ENCODE measurements at places on chromosomes 13 and 19. TPM values are rescaled to one million over a fixed set of nuclear protein-coding genes. Genes with fewer than 3 reads are reported as not detected.

ODAD3 gene
- not detected for total RNA-seq

FGF22 gene
- 1.3 TPM for total RNA-seq

CD177 gene
- 0.93 TPM for total RNA-seq

CEACAM1 gene
- 1.2 TPM for total RNA-seq

FFAR2 gene
- total RNA-seq: not detected

LHB gene
- not detected for total RNA-seq

AMER2 gene
- total RNA-seq: not detected

ZNF493 gene
- total RNA-seq: 24.5 TPM

C13orf46 gene
- total RNA-seq: 5.9 TPM

GARIN5A gene
- total RNA-seq: 1.7 TPM

DMWD gene
- total RNA-seq: 41.5 TPM

CLDND2 gene
- total RNA-seq: not detected

ANKRD10 gene
- total RNA-seq: 112 TPM

SIGLEC5 gene
- total RNA-seq: not detected

ZNF547 gene
- total RNA-seq: 1.0 TPM

SLC25A42 gene
- 8.8 TPM for total RNA-seq

MTIF3 gene
- total RNA-seq: 61.8 TPM

ZNF429 gene
- 20.2 TPM for total RNA-seq

NAPA gene
- total RNA-seq: 98.4 TPM

ZFP28 gene
- total RNA-seq: 16.9 TPM

RUVBL2 gene
- total RNA-seq: 81.2 TPM

PSMD8 gene
- 208 TPM for total RNA-seq

CATSPERD gene
- total RNA-seq: not detected

STOML3 gene
- total RNA-seq: not detected

DZIP1 gene
- total RNA-seq: 22.1 TPM

ZNF440 gene
- total RNA-seq: 4.8 TPM

CGB7 gene
- not detected for total RNA-seq

NANOS3 gene
- total RNA-seq: not detected

LILRB3 gene
- 6.8 TPM for total RNA-seq

FFAR3 gene
- total RNA-seq: not detected

ZNF135 gene
- total RNA-seq: 7.2 TPM

ZNF571 gene
- 4.9 TPM for total RNA-seq

FREM2 gene
- total RNA-seq: 0.27 TPM

SLC25A15 gene
- 1.8 TPM for total RNA-seq

ERVV-1 gene
- not detected for total RNA-seq

ZNF8 gene
- total RNA-seq: 5.6 TPM

KLF12 gene
- 21.9 TPM for total RNA-seq

ZNF480 gene
- 10.7 TPM for total RNA-seq

CYP2A6 gene
- not detected for total RNA-seq

ZFP36 gene
- 159 TPM for total RNA-seq

OR7D2 gene
- total RNA-seq: 0.12 TPM

IZUMO4 gene
- 6.2 TPM for total RNA-seq

PSG11 gene
- total RNA-seq: not detected

ELL gene
- 15.1 TPM for total RNA-seq

OR10H1 gene
- not detected for total RNA-seq

ZNF345 gene
- 3.9 TPM for total RNA-seq

F2RL3 gene
- total RNA-seq: 2.8 TPM

DLL3 gene
- total RNA-seq: not detected

LGALS16 gene
- total RNA-seq: not detected

DMKN gene
- total RNA-seq: 5.6 TPM

ZNF724 gene
- 0.57 TPM for total RNA-seq

RFPL4A gene
- total RNA-seq: not detected
